ENCODE measurements at places on chromosomes 3 and 15.

DNA sequence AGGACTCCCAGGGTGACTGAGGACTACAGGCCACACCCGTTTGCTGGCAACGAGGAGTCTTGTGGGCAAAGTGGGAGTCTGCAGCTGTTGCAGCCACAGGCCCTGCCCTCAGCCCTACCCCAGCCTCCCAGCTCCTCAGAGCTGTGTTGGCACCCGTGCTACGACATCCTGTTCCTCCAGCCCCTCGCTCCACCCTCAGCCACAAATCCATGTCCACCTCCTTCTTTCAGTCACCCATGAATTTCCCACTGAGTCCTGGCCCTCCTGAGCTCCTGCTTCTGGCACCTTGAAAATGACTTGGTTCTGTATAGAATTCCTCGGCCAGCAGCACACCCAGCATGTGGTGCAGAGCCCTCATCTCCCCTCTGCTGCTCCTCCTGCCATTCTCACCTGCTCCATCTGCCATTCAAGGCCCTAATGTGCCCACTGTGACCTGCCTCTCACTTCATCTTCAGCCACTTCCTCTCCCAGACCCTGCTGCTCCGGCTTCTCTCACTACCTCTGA, 20.9 kb upstream of the VILL start:
- DNase-seq = no peak

DNA sequence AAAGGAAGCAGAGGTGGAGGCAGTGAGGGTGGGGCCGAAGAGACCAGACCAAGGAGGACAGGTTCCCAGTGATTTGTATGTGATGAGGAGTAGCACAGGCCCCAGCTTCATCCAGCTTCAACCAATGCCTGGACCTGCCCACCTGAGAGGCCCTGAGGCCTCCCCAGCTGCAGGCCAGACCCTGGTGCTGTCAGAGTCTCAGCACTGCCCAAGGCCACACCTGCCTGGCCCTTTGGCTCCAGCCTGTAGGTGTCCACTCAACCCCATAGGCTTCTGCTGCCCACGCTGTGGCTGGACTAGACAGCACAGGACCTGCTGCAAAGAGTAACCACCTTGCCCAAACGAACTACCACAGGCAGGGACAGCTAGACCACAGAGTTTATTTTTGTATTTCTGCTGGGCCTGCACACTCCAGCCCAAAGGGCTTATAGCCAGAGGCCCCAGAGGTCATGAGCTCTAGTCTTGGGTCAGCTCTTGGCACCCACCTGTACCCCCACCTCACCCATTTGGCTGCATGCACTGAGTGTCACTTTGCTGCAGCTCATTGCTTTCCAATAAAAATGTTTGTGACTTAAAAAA, 81.9 kb upstream of the CDV3 start:
- DNase-seq = no peak

DNA sequence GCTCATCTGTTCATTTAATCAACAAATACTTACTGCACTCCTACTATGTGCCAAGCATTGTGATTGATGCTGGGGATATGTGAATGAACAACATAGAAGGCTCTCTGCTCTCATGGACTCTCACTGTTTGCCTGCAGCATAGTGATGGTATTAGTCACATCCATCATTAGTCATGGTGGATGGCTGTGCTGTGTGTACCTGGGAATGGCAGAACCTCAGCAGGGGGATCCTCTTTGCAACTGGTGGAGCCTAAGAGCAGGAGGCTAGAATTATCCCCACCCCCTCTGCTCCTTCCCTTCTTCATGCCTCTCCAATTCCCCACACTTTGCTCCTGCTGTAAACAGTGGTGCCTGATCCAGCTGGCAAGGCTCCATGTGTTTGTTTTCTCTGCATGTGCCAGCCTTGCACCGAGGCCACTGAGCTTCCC, 20.5 kb downstream of the BOC start:
- DNase-seq = no peak

DNA sequence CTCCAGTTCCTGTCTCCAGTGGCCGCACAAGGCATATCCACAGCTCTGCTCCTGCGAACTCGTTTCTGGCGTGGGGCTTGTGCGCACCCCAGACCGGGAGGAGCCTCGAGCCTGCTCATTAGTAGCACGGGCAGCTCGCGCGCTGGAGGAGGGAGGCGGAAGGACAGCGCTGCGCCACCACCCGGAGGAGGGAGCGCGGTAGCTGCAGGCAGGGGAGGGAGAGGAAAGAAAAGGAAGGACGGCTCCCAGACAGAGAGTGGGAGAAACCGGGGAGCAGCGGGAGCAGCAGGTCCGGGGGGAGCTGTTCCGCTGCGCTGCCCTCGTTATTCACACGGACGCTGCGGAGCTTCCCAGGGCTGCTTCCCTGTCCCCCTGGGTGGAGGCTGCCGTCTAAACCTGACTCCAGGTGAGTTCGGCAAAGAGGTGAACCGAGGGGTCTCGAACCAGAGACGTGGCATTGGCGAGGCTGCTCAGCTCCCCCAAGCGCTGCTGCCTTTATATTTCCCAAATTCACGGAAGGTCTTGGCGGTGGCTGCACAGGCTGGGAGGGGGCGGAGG, 121.3 kb upstream of the ZNF717 start:
- no peak for DNase-seq

DNA sequence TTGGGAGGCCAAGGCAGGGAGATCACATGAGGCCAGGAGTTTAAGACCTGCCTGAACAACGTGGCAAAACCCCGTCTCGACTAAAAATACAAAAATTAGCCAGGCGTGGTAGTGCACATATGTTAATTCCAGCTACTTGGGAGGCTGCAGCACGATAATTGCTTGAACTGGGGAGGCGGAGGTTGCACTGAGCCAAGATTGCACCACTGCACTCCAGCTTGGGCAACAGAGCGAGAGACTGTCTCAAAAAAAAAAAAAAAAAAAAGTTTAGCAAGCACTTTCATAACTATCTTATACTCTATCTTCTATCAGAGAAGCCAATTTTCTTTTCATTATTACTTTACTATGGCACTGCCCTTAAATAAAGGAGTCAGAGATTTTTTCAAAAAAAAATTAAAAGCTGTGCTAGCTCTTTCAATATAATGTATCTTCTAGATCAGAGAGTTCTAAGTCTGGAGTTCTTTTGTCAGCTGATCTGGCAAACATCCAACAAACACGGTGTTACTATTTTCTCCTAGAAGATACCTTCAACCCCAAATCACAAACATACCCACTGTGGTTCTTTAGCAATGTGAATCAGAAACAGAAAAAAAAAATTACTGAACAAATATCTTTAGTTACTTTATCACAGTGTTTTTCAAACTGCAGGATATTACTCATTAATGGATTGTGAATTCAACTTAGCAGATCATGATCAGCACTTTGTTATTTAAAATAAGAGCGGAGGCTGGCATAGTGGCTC, 3.0 kb downstream of the ZNF770 start:
- DNase-seq = no peak

- no peak for DNase-seq
Observed at GRCh38 chr3:10116928-10117327, 1.5 kb downstream of the BRK1 start.

GRCh38 chr15:75650908-75651809, 3.4 kb downstream of the SNX33 start:
- no peak for DNase-seq

GRCh38 chr3:82002986-82003642, 241.7 kb upstream of the GBE1 start:
- DNase-seq = no peak

DNA sequence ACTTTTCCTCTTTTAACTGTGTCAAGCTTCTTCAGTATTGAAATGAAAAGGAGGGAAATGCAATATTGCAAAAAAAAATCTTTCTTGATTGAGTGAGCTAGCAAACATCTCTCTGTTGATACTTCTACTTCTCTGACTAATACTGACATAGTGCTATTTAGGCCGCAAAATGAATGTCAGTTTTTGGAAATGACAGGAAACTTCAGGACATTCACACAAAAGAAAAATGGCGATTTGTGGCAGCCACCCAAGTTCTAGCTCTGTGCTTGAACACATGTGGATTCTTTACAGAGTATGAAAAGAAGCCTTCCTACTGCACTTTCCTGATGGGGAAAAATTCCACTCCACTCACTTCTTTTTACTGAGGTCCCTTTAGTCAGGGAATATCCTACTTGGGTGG, 486.8 kb upstream of the ALCAM start:
- DNase-seq = no peak

DNA sequence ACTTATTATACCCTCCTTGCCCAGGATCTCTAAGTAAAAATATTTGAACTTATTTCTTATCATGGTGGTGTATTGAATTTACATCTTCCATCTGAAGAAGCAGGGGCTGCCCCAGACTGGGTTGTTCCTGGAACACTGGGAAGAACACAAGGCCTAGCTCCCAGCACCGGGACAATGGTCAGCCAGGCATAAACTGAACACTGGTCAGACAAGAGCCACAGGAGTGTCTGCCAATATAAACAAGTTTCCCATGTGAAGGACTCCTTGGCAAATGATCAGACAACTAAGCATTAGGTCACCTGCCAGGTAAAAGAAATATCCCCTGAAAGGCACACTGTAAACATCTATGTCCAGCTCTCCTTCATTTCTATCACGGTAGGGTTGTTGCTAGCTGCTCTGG, 172.4 kb downstream of the ATP8B4 start:
- no peak for DNase-seq

- no peak for DNase-seq
Observed at GRCh38 chr15:74890665-74890960, 771 bp downstream of the MPI start.

GRCh38 chr3:36695769-36696137, 68.6 kb downstream of the DCLK3 start:
- no peak for DNase-seq

GRCh38 chr3:162171970-162172369, 675.4 kb downstream of the OTOL1 start:
- no peak for DNase-seq

DNA sequence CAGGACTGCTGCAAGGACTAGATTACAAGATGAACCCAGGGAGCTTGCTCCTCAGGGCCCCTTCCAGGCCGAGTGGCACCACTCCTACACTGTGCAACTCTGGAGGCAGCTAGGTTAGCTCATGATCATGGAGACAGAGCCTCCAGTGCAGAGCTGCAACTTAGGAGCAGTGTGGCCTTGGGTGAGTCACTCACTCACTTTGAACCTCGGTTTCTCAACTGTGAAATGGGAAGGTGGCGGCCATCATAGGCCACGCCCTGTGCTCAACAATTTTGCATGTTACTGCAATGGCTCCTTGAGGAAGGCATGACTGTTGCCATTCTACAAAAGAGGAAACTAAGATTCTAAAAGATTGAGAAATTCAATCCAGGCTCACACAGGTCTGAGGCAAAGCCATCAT, 11.2 kb upstream of the CXCR6 start:
- DNase-seq = no peak

- no peak for DNase-seq
Observed at GRCh38 chr3:168591587-168591986, 495.9 kb upstream of the GOLIM4 start.

DNA sequence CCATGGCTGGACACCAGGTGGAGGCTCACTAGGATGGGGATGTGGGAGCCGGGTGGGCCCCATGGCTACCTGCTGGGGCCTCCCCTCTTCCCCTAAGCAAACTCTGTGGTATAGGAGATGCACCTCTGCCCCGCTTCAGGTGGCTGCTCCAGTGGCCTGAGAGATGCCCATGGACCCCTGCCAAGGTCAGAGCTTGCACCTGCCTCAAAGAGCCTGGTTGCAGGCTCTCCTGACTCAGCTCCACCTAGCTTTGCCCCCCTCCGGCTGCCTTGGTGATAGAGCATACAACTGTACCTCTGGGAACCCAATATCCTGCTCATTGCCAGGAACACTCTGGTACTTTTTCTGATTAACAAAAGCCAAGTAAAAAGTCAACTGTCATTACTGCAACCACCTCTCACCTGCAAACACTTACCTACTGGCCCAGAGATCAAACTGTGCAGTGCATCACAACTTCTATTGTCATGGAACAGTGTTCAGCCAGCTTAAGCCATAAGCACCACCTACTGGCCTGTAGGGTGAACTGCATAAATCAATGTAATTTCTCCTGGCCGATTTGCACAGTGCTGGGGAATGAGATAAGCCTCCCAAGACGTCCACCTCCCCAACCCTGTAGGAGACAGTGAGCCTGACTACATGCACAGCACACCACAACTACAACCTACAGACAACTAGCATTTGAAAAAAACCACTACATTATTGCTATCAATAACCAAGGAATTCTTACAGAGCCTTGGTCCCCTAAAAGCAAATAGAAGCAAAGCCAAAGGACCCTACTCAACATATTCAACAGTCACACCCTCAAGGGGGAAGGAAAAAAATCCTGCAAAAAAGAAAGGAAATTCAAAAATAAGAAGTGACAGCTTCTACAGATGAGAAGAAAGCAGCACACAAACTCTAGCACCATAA, 352.4 kb upstream of the ARHGEF26 start:
- no peak for DNase-seq

DNA sequence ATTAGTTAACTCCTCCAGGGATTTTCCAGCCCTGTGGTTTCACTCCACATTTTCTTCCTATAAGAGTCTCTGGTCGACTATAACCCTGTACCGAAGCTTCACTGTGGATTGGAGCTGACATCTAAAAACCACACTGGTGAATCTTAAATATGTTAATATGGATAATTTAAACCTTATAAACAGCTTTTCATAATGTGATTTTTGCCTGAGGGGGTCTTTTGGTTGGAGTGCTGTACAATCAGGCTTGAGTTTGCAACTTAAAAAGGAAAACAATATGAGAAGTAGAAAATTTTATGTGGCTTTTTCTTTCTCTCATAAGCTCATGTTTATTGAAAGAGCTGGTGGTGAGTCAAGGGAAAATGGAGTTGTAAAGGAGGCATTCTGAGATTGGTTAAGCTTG, 313.7 kb downstream of the VPS13C start:
- DNase-seq = no peak

- no peak for DNase-seq
Observed at GRCh38 chr3:151011427-151011826, 38.9 kb upstream of the CLRN1 start.

DNA sequence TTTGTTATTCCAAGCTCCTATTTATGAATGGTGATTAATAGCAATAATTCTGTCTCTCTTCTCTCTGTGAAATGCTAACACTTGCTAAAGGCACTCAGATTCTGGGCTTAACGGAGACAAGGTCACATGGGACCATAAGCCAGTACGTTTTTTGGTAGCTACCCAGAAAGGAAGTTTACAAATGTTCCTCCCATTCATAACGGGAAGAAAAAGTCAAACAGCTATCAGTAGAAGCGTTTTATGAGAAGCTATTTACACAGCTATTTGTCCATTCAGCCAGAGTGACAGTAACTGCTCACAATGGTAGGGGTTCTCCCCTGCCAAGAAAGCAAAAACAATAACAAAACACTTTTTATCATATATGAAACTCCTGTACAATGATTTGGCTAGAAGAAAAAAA, 51.5 kb downstream of the ZMAT3 start:
- no peak for DNase-seq

DNA sequence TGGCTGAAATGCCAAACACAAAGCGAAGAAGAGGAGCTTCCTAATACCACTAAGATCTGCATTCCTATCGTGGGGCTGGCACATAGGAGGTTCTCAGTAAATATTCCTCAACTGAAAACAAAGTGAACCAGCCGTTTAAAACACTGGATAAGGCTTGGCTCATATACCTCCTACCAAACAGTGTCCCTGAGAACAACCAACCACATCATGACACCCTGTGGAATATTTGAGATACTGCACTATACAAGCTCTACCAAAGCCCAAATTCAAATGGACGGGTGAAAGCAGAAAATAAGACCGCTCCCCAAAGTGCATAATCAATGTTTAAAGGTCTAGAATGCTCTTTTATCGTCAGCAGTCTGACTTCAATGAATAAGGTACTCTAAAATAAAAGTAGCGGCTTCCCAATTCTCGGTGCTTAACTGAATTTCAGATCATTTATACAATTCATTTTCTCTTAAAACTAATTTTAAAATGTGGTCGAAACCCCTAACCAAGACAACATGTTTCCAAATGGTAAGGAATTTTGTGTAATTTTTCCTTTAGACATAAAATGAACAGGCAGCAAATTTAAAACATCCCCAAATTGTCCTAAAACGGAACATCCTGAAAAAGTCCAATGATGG, 425.8 kb downstream of the ERC2 start:
- no peak for DNase-seq

All from GOT3 (cell line).